ENCODE measurements at places on chromosomes 16 and 17.

DNA sequence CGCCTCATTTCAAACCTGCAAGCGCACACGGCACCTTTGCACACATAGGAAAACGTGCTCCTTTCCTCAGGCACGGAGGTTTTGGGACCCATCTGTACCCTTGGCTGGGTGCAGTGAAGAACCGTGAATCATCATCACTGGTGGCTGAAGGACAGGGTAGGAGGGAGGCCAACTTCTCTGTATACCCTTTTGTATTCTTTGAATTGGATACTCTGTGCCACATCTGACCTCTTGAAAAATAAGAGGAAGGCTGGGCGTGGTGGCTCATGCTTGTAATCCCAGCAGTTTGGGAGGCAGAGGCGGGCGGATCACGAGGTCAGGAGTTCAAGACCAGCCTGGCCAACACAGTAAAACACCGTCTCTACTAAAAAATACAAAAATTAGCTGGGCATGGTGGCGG is 11.7 kb downstream of the GPRC5B start:
- DNase-seq: no peak

DNA sequence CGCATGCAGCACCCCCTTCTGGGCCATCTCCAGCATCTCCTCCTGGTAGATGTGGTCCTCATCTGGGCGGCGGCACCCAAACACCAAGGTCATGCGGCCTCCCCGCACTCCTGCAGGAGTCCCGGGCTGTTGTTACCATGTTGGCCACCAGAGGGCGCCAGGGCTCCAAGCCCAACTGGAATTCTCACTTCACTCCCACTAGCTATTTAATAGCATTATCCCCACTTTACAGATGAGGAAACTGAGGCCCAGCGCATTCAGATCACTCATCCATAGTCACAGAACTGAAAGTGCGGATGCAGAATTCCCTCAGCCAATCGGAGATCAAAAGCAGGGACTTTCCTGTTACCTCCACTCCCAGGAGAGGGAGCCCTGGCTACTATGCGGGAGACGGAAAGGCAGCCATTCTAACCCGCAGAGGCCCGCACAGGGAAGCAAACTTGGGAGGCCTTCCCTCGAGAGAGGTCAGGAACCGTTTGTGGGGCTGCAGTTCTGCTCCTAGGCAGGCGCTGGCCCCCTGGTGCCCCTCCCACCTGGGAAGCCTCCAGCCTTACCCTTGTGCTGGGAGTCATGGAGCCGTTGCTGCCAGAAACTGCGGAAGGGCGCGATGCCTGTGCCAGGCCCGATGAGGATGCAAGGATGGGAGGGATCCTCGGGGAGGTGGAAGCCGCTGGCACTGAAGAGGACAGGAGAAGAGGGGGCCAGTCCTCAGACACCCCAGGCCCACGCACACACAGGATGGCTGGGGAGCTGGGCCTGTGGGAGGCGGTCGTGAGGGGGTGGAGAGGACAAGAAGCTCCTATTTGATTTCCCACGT is 40.1 kb downstream of the NOS2 start:
- DNase-seq: no peak

GRCh38 chr17:76506408-76507345 is 5.5 kb upstream of the RHBDF2 start:
- DNase-seq: no peak

DNA sequence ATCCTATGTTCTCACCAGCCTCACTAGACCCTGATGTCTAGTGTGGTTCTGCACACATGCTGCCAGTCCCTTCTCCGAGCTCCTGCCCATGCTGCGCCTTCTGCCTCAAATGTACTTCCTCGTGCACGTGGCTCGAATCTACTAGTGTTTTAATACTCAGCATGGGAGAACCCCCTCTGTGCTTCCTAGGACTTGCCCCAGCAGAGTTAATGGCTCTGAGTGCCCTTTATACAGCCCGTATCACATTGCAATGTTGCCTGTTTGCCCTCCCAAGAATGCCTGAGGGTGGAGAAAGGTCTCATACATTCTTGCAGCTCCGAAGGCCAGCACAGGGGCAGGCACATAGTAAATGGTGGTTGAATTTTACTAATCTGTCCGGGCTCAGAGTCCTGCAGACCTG is 190.8 kb upstream of the NLRP1 start:
- no peak for DNase-seq

DNA sequence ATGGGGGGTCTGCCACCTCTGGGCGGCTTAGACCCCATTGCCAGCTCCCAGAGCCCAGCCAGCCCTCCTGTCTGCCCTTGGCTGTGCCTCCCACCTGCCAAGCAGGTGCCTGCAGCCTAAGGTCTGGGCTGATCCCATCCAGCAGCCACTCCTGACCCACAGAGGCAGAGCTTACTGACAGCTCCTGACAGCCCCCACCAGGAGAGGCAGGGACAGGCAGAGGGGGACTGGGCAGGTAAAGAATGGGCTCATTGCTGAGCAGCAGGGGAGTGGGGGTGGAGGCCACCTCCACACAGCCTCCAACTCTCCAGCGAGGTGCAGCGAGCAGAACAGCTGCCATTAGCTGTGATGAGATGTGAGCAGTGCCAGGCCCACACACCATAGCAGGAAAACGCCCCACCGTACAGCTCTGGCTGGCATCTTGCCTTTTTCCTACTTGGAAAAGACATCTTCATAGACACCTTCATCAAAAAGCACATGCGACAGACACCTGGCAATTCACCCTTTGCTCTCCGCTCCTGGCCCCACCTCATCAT is 164.4 kb downstream of the C16orf78 start:
- DNase-seq: no peak

- no peak for DNase-seq
These were observed 1.5 kb upstream of the ARHGDIG start for GRCh38 chr16:278863-279366.

DNA sequence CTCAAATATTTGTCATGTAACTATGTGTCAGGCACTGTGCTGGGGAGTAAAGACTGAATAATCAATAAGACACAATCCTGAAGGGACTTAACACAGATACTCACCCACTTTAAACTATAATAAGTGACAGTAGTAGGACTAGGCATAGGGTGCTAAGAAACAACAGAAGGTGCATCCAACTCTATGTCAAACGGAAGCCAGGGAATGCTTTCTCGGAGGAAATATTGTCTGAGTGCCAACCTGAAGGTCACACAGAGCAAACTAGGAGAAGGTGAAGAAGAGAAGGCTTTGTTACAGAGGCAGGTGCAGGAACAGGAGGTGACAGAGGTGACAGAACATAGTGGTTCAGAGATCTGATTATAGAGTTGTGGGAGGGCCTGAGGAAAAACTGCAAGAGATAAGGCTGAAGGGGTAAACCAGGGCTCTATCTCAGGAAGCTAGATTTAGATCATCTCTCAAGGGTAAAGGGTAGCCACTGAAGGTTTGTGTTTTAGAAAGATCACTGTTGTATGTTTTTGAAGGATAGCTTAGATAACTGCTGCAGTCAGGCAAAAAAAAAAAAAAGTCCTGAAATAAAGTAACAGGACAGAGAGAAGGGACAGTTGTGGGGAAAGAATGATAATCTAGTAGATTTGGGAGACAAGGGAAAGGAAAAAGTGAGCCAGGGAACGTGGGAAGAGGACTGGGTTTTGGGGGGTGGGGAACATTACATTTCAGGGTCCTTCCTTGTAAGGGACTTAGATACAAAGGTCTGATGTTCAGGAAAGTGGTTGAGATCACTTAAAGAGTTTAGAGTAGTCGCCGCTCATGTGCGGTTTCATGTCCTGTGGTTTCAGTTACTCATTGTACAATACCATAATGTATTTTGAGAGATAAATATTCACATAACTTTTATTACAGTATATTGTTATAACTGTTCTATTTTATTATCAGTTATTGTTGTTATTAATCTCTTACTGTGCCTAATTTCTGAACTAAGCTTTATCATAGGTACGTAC is 85.6 kb upstream of the NETO2 start:
- DNase-seq: no peak

- DNase-seq: no peak
These were observed 29.6 kb upstream of the PHOSPHO1 start for GRCh38 chr17:49260011-49260816.

- DNase-seq: no peak
These were observed 7.1 kb downstream of the CPNE7 start for GRCh38 chr16:89582614-89583196.

GRCh38 chr17:63623786-63624530 is 1.7 kb downstream of the MAP3K3 start:
- no peak for DNase-seq

GRCh38 chr17:40722241-40722640 is 18.7 kb upstream of the KRT24 start:
- DNase-seq: no peak

GRCh38 chr16:73032541-73033270 is 15.2 kb downstream of the ZFHX3 start:
- no peak for DNase-seq

- DNase-seq: no peak
These were observed 6.6 kb upstream of the JUP start for GRCh38 chr17:41792845-41793783.

- no peak for DNase-seq
These were observed 9.8 kb upstream of the CMTM3 start for GRCh38 chr16:66594739-66595138.

GRCh38 chr16:30562021-30562420 is 3.8 kb upstream of the ZNF764 start:
- DNase-seq: no peak

- DNase-seq: no peak
These were observed 4.6 kb downstream of the PLCD3 start for GRCh38 chr17:45127548-45128300.

DNA sequence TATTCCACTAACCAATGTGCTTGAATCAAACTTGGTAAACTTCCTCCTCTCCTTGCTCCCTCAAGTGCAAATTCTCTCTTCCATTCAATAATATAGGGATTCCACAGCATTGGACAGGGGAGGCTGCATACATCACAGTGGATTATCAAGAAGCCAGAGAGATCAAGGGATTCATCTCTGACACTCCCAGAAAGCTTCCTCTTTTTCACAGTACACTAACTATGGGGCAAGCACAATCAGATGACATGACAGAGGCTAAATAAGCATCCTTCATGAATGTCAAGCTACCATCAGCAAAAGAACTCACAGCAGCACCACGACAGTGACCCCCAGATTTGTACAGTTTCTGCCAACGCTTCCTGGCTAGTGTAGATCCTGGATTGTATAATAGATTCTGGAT is 178.4 kb upstream of the C17orf78 start:
- DNase-seq: no peak

GRCh38 chr16:10136916-10137315 is 45.3 kb downstream of the GRIN2A start:
- DNase-seq: no peak

GRCh38 chr16:76835339-76835738 is 355.7 kb upstream of the MON1B start:
- no peak for DNase-seq

GRCh38 chr16:67481561-67482232 is 740 bp upstream of the ATP6V0D1 start:
- DNase-seq: no peak

DNA sequence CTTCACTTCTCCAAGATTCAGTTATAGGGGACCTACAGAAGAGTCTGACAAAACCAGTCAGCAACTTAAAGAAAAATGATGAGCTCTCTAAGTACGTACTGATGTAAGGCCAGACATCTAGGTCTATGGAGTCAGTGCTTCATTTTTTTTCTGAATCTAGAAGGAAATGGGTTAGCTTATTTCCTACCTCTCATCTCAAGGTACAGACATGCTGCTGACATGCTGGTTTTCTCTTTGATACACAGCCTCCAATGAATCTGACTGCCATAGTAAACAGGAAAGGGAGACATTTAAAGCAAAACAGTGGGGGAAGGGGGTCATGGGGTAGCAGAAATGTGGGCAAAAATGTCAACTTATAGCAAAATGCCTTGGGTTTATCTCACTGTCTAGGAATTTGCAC is 16.4 kb downstream of the CDR2 start:
- DNase-seq: no peak

- DNase-seq: no peak
These were observed 26.5 kb downstream of the MAP1LC3B start for GRCh38 chr16:87418644-87419043.

DNA sequence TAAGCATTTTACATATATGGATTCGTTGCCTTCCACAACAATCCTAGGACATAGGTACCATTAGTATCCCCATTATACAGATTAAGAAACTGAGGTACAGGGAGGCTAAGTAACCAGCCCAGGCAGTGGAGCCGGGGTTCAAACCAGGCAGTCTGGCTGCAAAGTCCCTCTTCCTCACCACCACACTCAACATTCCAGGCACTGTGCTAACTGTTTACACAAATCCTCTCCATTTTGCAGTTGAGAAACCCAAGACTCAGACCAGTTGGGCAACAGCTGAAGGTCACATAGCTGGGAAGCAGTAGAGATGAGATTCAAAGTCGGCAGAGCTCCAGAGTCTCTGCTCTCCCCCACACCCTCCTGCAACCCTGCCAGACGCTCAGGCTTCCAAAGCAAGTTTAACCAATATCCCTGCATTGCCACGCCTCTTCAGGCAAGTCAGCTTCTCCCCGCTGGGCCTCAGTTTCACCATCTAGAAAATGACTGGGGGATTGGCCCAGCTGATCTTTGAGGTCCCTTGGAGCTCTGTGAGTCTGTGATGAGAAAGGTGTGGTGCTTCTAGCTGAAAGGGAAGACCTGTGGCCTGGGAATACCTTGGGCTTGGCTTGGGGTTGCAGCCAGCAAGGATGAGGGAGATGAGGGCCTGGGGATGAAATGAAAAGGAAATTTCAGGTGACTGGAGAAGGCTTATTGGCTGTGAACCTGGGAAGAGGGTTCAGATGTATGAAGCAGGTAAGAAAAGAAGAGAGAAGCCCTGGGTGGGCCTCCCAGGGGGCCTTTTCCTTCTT is 14.0 kb downstream of the CCR7 start:
- DNase-seq: no peak

- peak; percentile 67 for DNase-seq
These were observed 138.9 kb upstream of the CES5A start for GRCh38 chr16:56013962-56014552.

GRCh38 chr17:5527601-5528250 is 41.4 kb downstream of the MIS12 start:
- DNase-seq: no peak

DNA sequence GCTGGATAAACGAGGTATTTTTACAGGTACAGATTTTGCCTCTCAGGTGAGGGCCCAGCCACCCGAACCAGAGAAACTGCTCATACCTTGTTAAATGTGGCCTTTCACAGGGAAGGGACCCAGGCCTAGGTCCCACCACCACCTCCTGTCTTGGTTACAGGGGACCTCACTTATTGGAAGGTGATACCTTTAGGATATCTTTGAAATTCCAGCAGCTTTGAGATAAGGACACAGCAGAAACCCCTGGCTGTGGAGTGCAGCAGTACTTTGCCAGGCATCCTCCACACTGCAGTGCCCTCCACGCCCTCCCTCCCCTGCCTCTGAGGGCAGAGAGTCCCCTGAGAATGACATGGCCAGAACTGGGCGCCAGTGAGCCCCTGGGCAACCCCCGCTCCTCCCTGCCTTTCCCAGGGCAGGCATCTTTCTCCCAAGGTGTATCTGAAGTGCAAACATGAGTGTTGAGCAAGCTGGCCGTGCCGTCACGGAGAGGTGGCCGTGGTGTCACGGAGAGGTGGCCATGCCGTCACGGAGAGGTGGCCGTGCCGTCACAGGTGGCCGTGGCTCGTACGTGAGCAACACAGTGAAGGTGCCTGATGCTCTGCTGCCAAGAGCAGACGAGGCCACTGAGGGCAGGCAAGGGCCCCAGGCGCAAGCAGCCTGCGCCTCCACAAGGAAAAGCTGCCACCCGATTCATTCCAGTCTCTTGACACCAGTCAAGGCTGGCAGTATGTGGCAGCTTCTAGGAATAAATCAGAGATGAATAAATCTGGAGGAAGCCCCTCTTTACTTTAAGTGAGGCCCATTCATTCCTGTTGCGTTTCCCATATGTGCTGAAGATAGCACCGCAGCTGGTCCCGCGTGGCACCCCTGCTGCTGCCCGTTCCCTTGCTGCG is 134.5 kb upstream of the CHMP6 start:
- DNase-seq: no peak
